Breast epithelium (tissue), 4 donors: ENCODE measurements at places on chromosomes 4 and X.

- DNase-seq, result no peak
These were observed 330.3 kb downstream of the PDHA2 start for GRCh38 chr4:96170198-96170597.

DNA sequence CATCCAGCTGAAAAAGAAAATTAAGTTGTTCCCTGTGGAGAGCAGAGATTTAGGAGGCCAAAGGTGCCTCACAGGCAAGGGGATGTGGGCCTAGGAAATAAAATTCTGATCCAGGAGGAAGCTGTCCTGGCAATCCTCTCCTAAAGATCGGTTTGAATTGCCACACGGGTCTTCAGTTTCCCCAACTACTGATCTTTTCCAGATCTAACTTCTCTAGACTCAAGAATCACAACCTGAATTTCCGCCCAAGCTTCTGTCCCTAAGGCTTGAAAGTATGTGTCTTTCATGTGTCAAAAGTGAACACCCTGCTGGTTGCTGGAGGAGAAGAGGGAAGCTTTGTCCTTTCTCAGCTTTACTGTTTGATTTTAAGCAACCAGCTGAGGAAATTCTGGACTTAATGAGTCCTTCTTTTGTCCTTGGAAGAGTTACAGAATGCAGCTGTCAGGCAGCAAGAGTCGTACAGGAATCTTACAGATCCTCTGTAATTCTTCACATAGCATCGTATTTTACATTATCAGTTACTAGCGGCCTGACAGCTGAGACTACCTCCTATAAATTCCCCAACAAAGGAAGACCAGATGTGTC lies 93.8 kb downstream of the INPP4B start:
- DNase-seq, result no peak

DNA sequence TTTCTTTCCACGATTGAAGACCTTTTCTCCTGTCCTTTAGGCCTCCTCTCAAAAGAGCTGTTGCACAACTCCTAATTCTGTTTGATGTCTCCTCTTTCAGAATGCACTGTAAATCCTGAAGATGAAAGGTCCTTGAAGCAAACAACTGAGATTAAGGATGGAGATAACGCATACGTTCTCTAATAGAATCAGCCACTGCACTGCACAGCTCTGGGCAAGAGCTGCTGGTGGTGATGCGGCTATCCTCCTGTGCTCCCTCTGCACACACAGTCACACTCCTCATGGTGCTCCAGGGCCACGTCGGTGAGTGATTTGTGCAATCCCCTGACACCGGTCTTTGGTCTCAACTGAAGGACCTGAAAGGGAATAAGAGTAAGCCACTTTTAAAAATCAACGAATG lies 208.7 kb downstream of the PDGFC start:
- no peak for DNase-seq

- no peak for DNase-seq
These were observed 36.5 kb downstream of the TMPRSS11B start for GRCh38 chr4:68209003-68209402.
